ENCODE measurements at places on chromosomes 4 and X.
A peak's percentile ranks its signal among the peaks of the same experiment; 100 is the strongest.

DNA sequence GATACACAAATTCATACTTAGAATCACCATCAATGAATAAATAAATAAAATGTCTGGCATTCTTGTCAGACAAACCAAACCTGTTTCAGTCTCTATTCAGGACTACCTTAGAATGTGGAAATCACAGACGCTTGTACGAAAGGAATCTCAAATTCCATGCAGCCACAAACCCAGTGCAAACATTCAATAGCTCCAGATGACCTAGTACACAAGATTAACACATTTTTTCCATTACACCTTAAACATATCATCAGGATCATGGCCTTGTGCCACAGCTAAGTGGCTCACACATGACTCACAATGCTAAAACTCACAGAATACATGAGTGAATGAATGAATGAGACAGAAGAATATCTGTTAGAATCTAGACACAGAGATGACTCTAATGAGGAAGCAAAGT lies 134.2 kb downstream of the PWWP3B start:
- no peak for DNase-seq

- no peak for DNase-seq
These were observed 21.7 kb downstream of the PJA1 start for GRCh38 chrX:69143530-69143929.

- no peak for DNase-seq
These were observed 75.8 kb upstream of the CCDC160 start for GRCh38 chrX:134161162-134161561.

GRCh38 chr4:138749303-138749702 lies 266.3 kb upstream of the NOCT start:
- DNase-seq: no peak

DNA sequence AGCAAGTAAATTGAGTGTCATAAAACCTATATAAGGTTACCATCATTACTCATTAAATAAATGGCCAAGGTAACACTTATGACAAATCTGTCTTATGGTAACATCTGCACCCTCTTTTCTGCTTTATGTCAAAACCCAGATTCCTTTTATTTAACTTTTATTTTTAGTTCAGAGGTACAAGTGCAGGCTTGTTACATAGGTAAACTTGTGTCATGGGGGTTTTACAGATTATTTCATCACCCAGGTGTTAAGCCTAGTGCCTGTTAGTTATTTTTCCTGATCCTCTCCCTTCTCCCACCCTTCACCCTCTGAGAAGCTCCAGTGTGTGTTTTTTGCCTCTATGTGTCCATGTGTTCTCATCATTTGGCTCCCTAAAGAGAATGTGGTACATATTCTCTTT lies 930.7 kb downstream of the CCSER1 start:
- DNase-seq: no peak

GRCh38 chrX:97766501-97767095 lies 882.9 kb downstream of the RPA4 start:
- no peak for DNase-seq

DNA sequence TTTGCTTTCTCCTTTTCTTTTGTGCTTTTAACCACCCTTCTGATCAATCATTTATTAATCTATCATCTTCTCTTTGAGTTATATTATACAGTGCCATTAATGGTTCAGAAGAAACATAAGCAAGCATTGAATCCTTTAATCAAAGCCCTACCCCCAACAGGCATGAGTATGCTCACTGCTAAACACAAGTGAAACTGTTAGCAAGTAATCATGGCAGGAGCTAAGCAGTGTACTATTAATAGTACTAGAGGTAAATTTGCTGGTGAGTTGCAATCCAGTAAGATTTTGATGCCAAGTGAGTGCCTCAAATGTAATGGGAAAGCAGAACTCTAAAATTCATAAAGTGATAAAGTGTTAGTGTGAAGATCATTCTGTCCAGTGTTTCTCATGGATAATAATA lies 57.2 kb downstream of the FNIP2 start:
- no peak for DNase-seq

- no peak for DNase-seq
These were observed 10.5 kb upstream of the PGM2 start for GRCh38 chr4:37816006-37816405.

- DNase-seq: no peak
These were observed 69.1 kb downstream of the FAM53A start for GRCh38 chr4:1614854-1615595.

DNA sequence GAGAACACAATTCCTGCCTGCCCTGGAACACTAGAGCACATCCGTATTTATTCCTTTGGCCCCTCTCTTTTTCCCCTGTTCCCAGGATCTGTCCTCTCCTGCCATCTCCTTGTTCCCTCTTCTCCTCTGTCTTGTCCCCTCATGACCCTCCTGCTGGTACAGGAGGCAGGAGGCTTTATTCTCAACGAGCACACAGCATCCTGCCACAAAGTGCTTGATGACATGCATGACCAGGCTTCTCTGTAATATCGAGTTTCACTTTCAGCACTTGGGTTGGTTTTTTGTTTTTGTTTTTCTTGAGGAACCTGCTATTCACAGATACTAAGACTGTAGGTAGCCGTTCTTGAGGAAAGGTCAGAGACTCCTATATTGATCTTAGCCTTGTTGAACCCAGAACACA lies 35.3 kb downstream of the NALF2 start:
- DNase-seq: no peak

- no peak for DNase-seq
These were observed 1.4 kb downstream of the WDFY3 start for GRCh38 chr4:84964995-84965552.

DNA sequence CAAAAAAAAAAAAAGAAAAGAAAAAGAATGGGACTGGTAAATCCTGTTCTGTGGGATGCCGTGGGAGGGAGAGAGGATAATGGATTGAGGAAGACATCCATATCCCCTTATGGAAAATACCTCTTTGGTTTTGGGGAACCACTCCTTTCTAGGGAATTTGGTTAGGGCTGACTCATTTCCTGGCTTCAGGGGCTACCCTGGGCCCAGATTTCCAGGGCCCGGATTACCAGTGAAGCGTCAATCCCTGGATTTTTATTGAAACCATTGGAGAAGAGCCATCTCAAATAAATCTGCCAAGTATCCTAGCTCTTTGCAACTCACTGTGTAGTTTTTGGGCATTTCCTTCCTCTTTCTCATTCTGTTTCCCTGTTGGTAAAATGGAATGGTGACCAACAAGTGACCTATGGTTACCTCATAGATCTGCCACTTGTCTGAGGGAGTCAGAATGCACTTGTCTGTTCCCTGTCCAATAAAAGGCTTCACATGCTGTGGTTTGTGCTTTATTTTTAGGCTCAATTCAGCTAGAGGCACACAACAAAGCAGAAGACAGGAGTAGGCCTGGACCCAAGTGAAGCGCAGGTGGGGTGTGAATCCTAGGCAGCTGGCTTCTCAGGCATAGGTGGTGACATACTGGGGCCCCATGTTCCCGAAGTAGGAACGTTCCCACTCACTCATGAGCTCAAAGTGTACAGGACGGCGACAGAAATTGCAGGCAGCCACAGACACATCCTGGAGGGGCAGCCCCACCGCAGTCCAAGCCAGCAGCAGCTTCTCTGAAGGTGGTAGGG lies 8.6 kb downstream of the APEX2 start:
- no peak for DNase-seq

GRCh38 chrX:9312922-9313867 lies 151.7 kb upstream of the TBL1X start:
- DNase-seq: peak; percentile 78

- no peak for DNase-seq
These were observed 227.1 kb upstream of the FTHL17 start for GRCh38 chrX:31298916-31299315.

DNA sequence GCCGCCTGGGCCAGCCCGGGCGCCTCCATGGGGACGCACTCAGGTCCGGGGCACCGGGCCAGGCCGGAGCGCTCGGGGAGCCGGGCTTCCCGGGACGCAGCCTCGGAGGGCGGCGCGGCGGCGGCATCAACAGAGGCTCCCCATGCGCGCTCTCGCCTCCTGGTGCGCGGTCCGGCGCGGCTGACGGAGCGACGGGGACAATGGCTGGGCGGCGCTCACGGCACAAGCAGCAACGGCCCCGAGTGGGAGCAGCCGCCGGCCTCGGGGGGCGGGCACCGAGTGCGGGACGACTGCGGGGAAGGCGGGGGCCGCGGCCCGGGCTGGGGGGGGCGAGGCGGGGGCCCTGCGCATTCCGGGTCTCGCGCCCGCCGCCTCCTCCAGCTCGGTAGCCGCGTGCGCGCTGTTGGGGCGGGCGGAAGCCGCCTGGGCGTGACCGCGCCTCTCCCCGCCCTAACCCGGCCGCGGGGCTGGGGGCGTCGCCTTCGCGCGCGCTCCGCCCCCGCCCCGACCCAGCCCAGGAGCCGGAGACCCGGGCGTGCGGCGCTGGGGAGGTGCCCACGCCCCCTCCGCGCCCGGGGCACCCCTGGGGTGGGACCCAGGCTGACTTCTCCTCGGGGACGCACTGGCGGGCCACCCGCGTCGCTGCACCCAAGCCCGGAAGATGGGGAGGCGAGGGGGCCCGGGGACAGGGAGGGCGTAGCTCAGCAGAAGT lies at the start of gene PRKX:
TSS of gene PRKX (minus strand) at position 425 of the 712 bp plus-strand sequence. CDS start at position 29, 396 bp downstream.
- DNase-seq: peak; percentile 90

DNA sequence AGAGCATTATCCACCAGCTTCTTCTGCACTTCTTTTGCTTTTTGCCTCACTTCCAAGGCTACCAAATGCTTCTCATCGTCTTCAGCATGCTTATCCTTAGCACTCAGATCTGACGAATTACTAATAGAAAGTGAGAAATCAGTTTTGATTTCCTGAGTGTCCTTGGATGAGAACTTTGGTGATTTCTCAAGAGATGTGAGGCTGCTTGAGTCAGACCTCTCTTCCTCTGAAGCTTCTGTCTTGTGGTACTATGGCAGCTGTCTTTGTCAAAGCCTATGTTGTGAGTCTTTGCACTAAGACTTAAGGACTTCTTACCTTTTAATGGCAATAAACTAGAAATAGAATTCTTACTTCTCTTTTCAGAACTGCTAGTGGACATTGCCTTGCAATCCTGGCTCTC lies 169.9 kb downstream of the CPE start:
- no peak for DNase-seq

DNA sequence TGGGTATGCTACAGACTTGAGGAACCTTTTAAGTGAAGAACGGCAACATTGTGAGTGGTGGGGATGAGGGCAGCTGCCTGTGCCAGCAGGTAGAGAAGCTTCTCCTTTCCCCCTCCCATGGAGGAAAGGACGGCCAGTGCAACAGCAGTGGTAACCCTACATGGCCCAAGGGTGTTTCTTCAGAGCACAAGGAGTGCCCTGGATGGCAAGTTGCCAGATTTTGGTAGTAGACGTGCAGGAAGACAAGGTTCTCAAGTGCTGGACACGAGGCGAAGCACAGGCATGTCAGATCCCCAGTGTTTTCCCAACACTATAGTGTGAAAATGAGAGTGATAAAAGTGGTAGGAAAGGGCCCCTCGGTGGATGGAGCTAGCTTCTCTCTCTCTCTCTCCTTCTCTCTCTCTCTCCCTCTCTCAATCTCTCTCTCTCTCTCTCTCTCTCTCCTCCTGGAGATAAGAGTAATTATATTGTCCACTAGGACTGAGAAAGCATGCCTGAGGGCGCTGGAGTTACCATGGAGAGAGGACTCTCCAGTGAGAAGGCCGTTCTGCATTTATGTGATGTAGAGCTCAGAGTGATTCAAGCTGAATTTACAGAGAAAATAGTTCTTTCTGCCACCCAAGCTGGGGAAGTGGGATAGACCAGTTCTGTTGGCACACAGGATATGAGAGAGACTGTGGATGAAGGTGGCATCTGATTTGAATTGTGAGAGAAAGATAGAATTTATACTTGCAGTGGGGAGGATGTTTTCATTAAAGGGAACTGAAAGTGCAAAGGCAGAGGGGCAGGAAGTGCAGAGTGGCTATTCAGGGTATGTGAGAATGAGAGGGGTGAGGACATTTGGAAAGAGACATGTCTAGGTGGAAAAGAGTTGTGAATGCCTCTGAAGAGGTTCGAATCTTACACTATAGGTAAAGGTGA lies 25.7 kb upstream of the TRPC3 start:
- no peak for DNase-seq

GRCh38 chr4:41655177-41655576 lies 93.3 kb downstream of the PHOX2B start:
- DNase-seq: no peak

DNA sequence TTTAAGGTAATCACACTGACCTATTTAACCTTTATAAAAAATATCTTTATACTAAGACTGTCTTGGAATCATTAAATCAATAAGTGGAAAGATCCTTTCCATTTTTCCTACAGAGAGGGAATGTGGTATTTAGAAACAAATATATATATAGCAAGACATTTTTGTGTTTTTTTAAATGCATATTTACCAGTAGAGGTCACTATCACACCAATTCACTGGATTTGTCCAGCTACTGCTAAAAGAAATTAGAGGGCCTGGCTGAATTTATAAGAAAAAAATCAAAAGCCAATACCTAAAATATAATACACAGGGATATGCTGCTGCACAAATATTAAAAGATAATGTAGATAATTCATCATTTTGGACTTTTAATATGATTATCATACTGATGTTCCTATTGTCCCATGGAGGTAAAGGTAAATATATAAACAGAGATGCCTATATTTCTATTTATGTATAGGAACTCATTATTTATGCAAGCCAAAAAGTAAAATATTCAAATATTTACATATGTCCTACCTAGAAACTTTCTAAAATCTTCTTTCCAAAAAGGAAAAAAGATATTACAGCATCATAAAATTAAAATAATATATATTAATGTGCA lies 69.5 kb downstream of the PDE5A start:
- no peak for DNase-seq

DNA sequence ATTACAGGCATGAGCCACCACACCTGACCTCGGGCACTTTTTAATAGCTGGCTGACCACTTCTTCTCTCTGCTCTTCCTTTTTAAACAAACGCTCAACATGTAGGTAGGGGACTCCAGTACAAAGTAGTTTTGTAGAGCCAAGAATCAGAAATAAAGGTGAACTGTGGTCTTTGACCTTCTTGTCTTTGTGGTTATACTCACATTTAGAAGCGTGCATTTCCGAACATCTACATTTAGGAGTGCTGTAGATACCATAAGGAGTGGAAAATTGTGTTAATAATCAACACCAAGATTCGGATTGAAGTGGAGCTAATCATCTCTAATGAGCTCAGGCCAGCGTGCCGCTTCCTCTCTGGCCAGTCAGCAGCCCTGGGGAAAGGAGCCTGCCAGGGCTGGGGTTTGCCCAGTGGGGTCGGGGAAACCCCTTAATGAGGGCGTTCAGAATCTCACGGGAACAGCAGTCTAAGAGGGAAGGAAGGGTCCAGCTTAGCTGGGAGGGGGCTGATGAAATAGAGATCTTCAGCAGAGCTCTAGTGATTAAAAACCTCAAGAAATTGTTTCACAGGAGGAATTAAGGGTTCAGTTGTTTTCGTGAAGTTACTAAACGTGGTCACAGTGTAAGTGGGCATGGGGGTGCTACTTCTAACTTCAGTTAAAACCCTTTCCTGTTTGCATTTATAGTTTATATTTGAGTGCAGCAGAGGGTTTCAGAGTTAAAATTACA lies 81.2 kb downstream of the GAB1 start:
- DNase-seq: no peak

DNA sequence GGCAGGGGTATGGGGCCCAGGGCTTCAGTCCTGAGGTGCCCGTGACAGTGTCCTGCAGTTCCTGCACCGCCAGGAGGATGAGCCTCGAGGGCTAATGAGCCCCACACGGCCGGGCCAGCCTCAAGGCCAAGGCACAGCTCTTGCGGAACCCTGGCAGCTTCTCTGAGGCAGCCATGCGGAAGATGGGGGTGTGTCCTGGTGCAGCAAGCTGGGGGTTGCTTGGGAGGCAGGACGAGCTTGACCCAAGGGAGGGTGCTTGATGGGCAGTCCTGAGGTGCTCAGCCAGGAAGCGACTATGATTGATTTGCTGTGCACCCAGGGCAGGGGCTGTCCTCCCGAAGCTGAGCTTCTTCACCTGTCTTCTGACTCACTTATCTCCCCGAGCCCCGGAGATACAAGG lies 9.1 kb upstream of the FGFR3 start:
- no peak for DNase-seq

All from activated T-cell treated with anti-CD3 and anti-CD28 coated beads, Interleukin-2, amount 50 U/mL, for 1 hour (primary cell).